ENCODE measurements at places on chromosomes 7 and 10.
A peak's percentile ranks its signal among the peaks of the same experiment; 100 is the strongest.

- DNase-seq: peak; percentile 24
These were observed 25.9 kb downstream of the SFXN4 start for GRCh38 chr10:119139464-119140067.

- DNase-seq: no peak
These were observed 1187.9 kb downstream of the XPNPEP1 start for GRCh38 chr10:108735380-108735779.

DNA sequence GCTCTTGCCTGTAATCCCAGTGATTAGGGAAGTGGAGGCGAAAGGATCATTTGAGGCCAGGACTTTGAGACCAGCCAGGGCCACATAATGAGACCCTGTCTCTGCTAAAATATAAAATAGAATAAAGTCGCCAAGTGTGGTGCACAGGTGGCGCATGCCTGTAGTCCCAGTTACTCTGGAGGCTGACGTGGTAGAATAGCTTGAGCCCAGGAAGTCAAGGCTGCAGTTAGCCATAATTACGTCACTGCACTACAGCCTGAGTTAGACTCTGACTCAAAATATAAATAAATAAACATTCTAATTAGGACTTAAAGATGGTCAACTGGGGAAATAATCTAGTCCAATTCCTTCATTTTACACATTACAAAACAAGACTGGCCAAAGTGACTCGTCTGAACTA lies 768 bp downstream of the CHCHD2 start:
- no peak for DNase-seq

- DNase-seq: no peak
These were observed 6.5 kb upstream of the TSPAN14 start for GRCh38 chr10:80447436-80448190.

- no peak for DNase-seq
These were observed 95.3 kb downstream of the SEC61G start for GRCh38 chr7:54663603-54664234.

- no peak for DNase-seq
These were observed 125.4 kb downstream of the ITIH5 start for GRCh38 chr10:7541137-7542087.

GRCh38 chr10:94430701-94431100 lies 28.4 kb downstream of the TBC1D12 start:
- DNase-seq: no peak

GRCh38 chr7:96084881-96085553 lies 236.9 kb downstream of the SLC25A13 start:
- DNase-seq: no peak

DNA sequence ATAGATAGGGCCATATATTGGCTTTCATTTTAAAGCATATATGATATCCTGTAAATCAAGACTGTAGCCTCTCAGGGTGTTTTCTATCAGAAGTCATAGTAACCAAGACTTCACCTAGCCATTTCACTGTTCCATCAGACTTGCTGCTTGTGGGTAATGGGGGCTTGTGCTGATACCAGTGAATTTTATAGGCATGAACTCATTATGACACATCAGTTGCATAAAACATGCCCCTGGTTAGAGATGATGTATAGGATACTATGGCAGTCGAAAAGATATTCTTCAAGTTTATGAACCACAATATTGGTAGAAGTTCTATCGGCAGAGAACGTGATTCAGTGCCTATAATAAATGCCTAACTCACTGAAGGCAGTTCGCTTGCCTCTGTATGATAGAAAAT lies 206.4 kb downstream of the ITGB1 start:
- DNase-seq: no peak

GRCh38 chr10:5584895-5585516 lies 60.2 kb downstream of the CALML3 start:
- no peak for DNase-seq

- no peak for DNase-seq
These were observed 41.2 kb downstream of the TNS3 start for GRCh38 chr7:47540387-47541350.

DNA sequence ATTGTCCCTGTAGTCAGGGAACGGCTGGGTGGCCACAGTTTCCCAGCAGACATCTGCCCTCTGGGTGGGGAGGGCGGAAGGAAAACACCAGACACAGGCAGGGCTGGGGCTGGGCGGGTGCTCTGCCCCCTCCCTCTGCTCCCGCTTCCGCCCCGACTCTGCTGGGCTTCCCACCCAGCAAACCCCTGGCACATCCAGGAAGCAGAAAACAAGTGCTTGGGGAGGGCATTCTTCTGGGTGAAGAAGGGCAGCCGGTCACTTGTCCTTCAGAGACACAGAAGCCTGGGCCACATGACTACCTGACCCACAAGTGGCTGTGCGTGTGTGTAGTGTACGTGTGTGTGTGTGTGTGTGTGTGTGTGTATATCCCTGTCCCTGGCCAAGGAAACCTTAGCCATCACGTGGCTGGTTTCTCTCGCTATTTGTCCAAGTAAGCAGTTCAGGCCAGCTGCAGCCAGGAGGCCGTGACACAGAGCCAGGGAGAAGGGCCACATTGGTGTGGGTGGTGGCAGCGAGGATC lies 77.9 kb downstream of the ZMIZ1 start:
- DNase-seq: no peak
